CD4-positive, alpha-beta T cell treated with Interleukin-4 for 4 hours (primary cell): ENCODE measurements at places on chromosomes 16 and 17.
A peak's percentile ranks its signal among the peaks of the same experiment; 100 is the strongest.

DNA sequence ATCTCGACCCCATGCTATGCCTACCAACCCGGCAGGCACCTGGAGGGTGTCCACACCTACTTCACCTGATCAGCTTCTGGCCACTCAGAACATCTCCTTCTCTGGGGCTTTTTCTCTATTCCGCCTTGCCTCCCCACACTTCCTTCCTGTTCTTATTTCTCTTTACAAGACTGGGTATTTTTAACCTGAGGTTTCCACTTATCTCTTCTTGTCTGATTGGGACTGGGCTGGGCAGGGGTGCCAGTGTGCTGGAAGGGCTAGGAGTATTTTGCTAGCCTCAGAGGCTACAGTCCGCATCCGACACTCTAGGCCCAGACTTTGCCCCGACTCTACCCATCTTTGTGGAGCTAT lies 26.2 kb upstream of the ZNF652 start:
- DNase-seq, result peak; percentile 72

DNA sequence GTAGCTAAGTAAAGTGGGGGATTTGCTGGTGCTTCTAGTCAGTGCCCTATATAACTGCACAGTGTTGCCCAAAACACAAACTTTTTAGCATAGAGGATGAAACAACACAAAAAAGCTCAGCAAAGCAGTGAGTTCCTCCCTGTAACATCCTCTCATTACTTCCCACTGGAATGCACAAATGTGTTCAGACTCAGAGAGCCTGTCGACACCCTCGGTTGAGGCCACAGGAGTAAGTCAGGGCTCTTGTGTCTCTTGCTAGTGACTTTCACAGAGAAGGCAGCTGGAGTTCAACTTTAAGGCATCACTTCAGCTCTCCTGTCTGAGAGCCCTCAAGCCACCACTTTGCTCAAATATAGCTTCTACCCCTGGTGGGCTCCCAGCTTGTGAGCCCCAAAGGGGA lies 107.2 kb upstream of the NETO2 start:
- DNase-seq, result no peak

- no peak for DNase-seq
Observed at GRCh38 chr16:21088646-21089538, 61.8 kb downstream of the DNAH3 start.

- no peak for DNase-seq
Observed at GRCh38 chr16:424033-424622, 1.3 kb upstream of the RAB11FIP3 start.

DNA sequence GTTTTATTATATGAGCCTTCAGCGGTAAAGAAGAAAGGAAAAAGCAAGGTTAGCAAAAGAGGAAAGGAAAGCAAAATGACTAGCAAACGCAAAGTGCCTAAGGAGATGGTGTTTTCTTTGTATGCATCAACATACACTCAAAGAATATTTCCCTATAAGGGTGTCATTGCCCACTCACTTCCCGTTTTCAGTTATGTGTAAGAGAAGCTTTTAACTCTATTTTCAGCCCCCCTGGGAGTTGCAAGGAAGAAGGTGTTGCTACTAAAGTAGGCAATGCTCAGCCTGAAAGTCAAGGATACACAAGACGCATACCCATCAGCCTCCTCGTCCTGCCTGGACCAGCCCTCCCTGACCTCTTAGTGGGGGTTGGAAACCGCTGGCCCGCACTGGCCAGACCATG lies 267.7 kb upstream of the ZFHX3 start:
- DNase-seq, result no peak

GRCh38 chr16:50567651-50568050 lies 19.5 kb downstream of the NKD1 start:
- no peak for DNase-seq

GRCh38 chr17:61504697-61505096 lies 52.5 kb downstream of the TBX4 start:
- no peak for DNase-seq

DNA sequence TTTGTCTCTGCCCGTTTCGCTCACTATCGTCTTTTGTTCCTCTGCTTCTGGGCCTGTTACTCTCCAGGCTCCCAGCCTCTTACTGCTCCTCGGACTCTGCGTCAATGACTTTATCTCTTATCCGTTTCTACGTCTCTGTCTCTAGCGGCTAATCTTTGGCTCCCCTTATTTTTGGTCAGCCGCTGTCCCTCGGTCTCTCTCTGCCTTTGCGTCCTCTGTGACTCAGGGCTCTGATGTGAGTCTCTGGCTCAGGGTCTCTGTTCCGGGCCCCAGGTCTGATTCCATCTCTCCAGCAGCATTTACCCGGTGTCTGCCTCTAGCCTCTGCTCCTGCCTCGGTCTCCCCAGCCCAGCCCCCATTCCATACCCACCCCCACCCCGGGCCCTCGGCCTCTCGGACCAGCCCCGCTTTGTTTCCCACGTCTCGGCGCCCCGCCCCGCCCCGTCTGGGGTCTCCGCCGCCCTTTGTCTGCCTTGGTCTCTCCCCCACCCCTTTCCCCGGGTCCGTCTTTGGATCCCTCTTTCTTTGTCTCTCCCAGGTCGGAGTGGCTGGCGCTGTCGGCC lies 547 bp upstream of the ZNF48 start:
- DNase-seq, result no peak

- peak; percentile 75 for DNase-seq
Observed at GRCh38 chr17:44968225-44969143, at the start of gene C1QL1. TSS of gene C1QL1 (minus strand) at chr17:44968303. CDS start at chr17:44968048, 255 bp downstream.

GRCh38 chr17:81995463-81996231 lies 18.2 kb downstream of the ASPSCR1 start:
- no peak for DNase-seq

GRCh38 chr17:13001991-13002615 lies 15.7 kb downstream of the ELAC2 start:
- DNase-seq, result no peak

- DNase-seq, result no peak
Observed at GRCh38 chr17:34051046-34051445, 204.0 kb upstream of the CCL2 start.
